ENCODE measurements at places on chromosomes 3 and 15.

GRCh38 chr15:64009798-64010261 lies 36.5 kb downstream of the DAPK2 start:
- no peak for DNase-seq

DNA sequence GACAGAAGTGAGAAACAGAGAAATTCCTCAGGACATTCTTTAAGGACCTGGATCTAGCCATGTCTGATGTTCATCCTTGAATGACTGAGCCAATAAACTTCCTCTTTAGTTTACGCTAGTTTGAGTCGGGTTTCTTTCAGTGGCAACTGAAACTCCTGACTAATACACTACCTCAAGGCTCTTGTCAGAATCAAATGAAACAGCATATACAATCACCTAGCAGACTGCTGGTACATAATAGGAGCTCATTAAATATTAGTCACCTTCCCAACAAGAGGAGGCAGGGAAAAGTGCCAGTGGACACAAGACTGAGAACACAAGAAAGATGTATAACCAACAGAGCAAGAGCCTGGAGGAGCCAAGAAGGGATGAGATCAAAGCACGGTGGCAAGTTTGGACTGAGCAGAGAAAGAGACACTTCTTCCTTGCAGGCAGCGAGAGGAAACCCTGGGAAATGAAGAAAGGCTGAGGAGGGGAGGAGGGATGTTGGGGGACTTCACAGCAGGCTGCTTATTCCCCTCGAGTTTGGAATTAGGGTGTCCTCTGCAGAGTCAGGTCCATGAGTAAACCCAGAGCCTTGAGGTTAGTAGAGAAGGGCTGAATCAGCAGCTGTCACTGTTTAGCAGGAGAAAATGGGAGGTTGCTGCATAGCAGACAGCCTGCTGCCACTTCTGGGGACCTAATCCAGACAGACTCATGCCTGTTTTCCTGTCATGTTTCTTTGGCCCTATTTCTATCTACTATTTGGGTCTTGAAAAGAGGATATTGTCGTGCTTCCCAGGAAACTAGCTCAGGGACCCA lies 73.3 kb downstream of the MRPL46 start:
- no peak for DNase-seq

GRCh38 chr15:65246026-65246714 lies 34.9 kb upstream of the CILP start:
- DNase-seq = no peak

- DNase-seq = peak; percentile 69
Observed at GRCh38 chr15:62742409-62743171, 300.0 kb upstream of the TPM1 start.

DNA sequence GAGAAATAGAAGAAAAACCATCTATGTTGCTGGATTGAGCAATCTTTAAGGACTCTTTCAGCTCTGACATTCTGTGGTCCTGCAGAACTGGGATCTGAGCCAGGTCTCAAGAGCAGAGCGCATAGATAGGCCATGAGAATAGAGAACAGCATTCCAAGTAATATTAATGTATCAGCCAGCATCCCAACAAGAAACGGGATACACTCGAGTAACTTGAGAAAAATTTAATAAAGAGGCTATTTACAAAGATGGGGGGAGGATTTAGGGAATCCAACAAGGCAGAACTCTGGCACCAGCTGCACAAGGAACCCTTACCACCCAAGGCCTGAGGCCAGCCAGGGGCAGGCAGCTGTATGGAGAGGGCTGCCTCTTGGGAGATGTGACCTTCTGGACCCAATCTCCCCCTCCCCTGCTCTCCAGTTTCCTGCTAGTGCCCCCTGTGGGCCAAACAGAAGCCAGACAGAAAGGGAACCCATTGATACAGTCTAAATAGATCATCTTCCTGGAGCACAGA lies 8.2 kb downstream of the TMOD2 start:
- DNase-seq = peak; percentile 58

GRCh38 chr15:100686021-100686724 lies 83.8 kb downstream of the ASB7 start:
- DNase-seq = peak; percentile 80

DNA sequence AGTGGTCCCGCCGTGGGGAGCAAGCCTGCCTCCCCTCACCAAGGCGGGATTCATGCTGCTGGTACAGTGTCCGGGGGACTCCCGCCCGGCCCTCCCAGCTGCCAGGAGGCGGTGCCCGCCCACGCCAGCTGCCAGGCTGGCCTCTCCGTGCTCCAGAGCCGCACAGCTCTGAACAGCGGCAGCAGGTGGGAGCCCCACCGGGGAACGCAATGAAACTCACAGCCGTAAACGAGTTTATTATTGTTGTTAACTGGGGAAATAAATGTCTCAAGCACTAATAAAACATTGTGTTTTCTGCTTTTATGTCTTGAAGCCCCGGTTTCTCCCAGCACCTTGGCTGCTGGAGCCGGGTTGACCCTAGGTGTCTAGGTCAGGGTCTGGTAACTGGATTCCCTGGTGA lies 317.7 kb upstream of the TLE3 start:
- DNase-seq = peak; percentile 79

DNA sequence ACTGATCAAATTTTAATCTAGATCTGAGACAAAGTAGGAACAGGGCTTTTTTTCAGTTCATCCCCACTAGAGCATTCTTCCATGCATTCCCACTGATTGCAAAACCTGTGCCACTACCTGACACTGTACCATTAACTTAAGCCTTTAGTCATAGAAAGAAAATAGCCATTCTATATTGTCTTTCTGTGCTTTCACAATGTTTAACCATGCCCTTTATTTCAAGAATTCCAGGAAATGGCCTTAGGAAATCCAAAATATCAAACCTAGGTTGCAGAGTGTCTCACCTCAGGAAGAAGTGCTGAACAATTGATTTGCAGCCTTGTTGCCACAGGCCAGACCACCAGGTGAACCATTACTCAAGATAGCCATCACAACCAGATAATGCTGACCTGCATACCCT lies 56.2 kb upstream of the TGFBR2 start:
- DNase-seq = no peak

DNA sequence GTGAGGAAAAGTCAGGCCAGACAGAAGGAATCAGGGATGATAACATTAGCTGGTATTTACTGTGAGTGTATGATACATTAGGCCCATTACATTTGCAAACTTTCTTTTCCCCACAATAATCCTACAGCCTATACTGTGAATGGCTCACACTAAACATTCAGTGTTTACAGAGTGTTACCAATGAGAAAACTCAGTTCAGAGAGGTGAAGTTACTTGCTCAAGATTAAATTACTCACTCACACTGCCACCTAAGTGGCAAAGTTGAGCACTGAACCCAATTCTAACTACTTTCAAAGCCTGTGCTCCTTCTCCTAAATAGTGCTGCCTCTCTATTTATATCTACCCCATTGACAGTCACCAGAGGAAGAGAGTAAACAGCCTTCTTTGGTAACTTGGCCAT lies 8.5 kb downstream of the XPC start:
- DNase-seq = no peak
